ENCODE measurements at places on chromosomes 3 and 15.

- no peak for DNase-seq
These were observed 557.3 kb downstream of the FGF12 start for GRCh38 chr3:192170031-192170430.

- DNase-seq: no peak
These were observed 563.5 kb upstream of the TBL1XR1 start for GRCh38 chr3:177760803-177761202.

- no peak for DNase-seq
These were observed 49.9 kb upstream of the PHLDB2 start for GRCh38 chr3:111809186-111809585.

DNA sequence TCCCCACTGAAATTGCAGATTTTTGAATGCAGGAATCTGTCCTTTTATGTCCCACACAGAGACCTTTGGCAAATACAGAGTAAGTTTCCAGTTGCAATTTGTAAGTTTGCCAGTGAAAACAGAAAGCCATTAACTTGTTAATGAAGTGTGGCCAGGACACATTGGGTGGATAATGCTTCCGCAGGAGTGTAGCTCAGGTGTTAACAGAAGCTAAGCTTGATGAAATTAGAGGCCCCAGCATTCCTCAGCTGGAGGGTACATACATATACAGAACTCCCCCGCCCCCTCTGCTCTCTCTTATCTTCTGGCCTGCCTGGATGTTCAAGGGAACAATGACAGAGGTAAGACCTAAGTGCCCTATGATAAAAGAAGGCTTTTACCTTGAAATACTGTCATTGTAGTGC lies 8.1 kb upstream of the LRRC2 start:
- no peak for DNase-seq

DNA sequence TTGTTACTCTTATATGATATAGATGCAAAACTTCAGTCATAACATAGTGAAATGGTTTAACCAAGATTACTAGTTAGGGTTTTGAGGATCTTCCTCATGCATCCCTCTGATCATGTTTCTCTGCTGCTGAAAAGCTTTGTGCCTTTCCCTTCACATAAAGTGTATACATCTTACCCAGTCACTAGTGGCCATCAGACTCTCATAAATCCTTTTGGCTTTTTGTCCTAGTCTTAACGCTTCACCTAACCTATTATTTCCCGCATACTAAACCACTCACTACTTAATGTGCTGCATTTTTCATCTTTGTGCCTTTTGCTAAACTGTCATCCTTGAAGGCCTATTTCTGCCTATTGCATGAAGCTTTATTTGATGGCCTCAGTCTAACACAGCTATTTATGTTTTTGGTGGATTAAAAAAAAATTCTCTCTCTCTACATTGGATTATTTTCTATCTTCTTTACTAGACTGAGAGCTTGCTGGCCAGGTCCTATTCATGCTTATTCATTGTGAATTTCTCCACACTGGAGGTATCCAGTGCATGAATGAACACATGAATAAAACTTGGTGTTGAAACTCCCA lies 717.6 kb upstream of the GOLIM4 start:
- DNase-seq: no peak

- DNase-seq: no peak
These were observed 37.6 kb upstream of the ATP11B start for GRCh38 chr3:182755712-182756111.

- DNase-seq: no peak
These were observed 14.1 kb upstream of the HRH1 start for GRCh38 chr3:11140030-11140712.

- no peak for DNase-seq
These were observed 609.3 kb downstream of the AGBL1 start for GRCh38 chr15:86689006-86689405.

GRCh38 chr3:71885006-71885405 lies 100.1 kb upstream of the PROK2 start:
- no peak for DNase-seq

DNA sequence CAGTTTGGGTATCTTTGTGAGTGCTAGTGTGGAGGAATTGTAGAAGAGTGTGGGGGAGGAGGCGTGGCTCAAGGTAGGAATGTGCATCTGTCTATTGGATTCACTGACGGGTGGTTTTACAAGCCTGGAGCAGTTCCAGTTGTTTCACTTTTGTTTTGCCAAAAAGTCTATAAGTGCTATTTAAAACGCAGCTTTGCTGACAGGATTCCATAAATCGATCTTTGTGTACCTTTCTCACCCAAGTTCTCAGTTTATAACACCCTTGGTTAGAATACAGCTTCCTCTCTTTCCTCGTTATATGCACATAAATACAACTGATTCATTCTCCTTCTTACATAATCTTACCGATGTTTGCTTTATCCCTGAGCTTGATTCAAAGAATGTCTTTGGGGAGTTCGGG lies 123.2 kb upstream of the UBE2E2 start:
- DNase-seq: no peak

- no peak for DNase-seq
These were observed 8.3 kb upstream of the CSPG4 start for GRCh38 chr15:75720787-75721479.

- no peak for DNase-seq
These were observed 16.2 kb upstream of the CHD2 start for GRCh38 chr15:92883876-92884435.

- no peak for DNase-seq
These were observed 46.2 kb downstream of the OSBPL10 start for GRCh38 chr3:31934866-31935265.

DNA sequence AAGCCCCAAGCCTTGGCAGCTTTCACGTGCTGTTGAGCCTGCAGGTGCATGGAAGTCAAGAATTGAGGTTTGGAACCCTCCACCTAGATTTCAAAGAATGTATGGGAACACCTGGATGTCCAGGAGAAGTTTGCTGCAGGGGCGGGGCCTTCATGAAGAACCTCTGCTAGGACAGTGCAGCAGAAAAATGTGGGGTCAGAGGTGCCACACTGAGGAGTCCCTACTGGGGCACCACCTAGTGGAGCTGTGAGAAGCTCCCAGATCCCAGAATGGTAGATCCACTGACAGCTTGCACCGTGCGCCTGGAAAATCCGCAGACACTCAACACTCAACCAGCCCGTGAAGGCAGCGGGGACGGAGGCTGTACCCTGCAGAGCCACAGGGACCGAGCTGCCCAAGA lies 201.6 kb downstream of the OCA2 start:
- DNase-seq: no peak

DNA sequence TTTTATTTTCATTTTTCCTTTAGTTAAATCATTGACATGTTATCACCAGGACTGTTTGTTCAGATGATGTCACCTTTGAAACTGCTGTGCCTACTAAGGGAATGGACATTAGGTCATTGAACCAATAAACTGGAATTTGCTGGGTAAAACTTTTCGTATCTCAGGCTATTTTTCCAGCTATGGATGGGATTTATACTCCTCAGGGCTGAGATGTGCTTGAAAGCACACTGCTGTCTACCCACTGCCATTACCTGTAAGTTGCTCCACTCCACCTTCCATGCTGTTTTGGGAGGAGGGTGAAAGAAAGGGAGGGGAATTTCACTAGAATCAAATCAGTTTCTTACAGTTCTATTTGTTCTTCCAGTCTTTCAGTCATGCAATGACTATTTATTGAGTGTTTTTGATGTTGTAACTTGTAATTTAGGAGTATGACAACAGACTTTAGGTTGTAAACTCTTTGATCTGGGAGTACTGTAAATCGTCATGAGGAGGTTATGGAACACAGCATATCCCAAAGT lies 11.3 kb downstream of the EHD4 start:
- no peak for DNase-seq

- DNase-seq: no peak
These were observed 3.3 kb downstream of the NDUFAF3 start for GRCh38 chr3:49025005-49025792.

DNA sequence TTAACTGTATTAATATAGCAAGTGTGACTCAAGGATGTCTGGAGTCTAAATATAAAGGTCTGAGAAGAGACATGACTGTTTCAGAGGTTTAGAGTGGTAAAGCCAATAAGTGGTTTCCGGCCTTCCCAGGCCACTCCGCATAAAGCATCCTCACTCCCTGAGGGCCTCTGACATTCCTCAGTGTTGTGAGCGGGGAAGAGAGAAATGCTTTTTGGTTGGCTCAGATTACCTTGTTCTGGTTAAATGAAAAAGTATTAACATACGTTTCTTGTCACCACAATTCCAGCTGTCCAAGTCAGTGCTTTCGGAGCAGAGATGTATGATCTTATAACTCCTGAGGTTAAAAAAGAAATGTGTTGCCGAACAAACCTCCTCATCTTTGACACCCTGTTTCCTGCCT lies 103.8 kb downstream of the RBMS3 start:
- DNase-seq: no peak

DNA sequence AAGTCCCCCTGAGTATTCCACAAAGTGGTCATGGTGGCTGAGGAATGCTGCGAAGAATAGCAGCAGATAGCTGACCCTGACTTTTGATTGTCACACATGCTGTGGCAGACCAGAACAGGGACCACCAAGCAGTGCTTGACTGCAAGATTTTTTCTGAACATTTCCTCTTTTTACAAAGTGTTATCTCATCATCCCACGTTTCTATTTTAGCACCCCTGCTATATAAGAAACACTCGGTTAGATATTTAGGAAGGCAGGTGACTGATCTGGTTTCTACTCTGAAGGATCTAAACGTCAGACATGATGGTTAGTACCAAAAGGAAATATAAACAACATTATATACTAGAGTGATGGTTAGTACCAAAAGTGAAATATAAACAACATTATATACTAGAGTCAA lies 9.1 kb downstream of the SLC25A26 start:
- no peak for DNase-seq

- DNase-seq: no peak
These were observed 208.4 kb upstream of the NANOGP8 start for GRCh38 chr15:35293353-35294130.

- DNase-seq: no peak
These were observed 1.1 kb upstream of the THSD4 start for GRCh38 chr15:71114066-71114680.

GRCh38 chr3:174397848-174398247 lies 461.3 kb upstream of the NAALADL2 start:
- DNase-seq: no peak

DNA sequence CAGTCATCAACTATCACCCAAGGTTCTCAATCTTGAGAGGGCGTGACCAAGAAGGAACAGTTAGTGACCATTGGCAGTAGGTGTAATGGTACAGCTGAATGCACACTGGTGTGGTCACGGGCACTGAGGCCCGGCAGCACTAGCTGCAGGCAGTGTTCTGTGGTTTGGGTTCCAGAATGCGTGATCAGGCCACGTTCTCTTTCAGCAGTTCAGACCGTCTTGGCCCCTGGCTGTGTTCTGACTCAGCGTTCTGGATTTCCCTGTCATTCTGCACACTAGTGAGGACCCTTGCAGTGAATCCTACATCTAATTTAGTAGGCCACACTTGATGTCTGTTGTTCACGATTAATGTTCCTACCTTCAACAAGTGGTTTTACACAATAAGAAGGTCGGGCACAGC lies 220.5 kb upstream of the SLCO3A1 start:
- no peak for DNase-seq

GRCh38 chr15:63610209-63610841 lies 13.1 kb downstream of the FBXL22 start:
- peak; percentile 52 for DNase-seq

DNA sequence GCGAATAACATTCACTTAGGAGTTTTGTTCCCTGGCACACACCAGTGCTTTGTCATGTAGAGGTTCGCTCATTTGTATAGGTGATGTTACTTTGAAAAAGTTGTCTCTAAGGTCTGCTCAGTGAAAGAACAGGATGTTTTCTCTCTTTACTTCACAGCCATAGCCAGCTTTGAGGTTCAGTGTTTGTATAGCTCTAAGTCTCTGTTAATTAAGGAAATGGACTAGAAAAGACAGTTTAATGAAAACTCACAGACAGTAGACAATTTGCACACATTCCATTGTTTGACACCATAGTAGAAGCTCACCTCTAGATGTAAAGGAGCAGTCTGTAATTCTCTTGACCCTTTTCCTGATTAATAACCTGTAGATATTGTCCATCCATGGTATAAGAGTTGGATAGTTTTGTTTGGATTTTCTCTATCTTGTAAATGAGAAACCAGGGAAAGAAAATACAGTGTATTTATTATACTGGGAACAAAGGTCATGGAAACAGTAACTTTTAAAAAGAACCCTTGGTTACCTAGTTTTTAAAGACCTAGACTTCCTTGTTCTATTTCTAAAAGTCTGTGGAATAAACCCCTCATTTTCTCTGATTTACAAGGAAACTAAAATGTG lies 50.4 kb downstream of the PDE8A start:
- no peak for DNase-seq

- DNase-seq: no peak
These were observed 39.9 kb downstream of the SMAD3 start for GRCh38 chr15:67105065-67105951.

DNA sequence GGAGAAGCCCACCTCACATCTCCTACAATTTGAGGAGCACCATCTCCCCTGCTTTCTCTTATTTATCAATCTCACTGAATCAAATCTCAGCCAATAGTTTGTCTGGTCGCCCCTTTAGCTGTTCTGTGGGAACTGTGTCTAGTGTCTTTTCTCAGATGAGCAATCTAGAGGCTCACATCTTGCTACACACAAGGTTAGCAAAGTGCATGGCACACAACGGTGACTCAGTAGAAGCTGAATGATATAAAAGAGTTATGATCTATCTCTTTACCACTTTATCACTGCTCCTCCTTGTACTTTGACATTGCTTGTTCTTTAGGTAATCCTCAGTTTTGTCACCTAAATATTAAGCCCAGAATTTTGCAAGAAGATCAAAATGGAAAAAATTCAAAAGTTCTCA lies 16.8 kb upstream of the COLQ start:
- DNase-seq: no peak

DNA sequence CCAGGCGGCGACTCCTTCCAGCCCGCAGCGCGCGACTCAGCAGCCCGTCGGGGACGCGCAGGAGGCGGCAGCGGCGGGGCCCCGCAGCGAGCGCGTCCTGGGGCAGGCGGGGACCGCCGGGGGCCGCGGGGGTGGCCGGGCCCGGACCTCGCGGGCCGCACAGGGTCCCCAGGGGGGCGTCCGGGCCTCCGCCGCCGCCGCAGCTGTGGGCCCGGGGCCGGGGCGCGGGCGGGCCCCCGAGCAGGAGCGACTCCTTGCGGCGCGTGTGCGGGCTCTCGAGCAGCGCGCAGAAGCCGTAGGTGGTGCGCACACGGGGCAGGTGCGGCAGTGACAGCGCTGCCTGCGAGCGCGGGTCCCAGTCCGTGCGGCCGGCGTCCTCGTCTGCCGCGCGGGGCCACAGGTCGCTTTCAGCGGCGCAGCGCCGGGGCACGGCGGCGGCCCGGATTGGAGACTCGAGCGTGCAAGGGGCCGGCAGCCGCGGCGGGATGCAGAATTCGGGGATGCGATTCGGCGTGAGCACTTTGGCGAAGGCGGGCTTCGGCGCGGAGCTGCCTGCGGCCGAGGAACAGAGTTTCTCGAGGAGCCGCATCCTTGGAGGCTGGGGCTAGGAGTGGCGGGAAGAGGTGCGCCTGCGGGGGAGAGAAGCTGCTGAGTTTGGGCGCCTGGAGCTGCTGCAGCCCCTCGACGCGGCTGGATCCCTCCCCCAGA lies 535 bp downstream of the C2CD4B start:
- DNase-seq: no peak

GRCh38 chr3:70075101-70075500 lies 75.6 kb downstream of the SAMMSON start:
- no peak for DNase-seq
